Omental fat pad (tissue), 4 donors: ENCODE measurements at places on chromosomes 16 and 17.

DNA sequence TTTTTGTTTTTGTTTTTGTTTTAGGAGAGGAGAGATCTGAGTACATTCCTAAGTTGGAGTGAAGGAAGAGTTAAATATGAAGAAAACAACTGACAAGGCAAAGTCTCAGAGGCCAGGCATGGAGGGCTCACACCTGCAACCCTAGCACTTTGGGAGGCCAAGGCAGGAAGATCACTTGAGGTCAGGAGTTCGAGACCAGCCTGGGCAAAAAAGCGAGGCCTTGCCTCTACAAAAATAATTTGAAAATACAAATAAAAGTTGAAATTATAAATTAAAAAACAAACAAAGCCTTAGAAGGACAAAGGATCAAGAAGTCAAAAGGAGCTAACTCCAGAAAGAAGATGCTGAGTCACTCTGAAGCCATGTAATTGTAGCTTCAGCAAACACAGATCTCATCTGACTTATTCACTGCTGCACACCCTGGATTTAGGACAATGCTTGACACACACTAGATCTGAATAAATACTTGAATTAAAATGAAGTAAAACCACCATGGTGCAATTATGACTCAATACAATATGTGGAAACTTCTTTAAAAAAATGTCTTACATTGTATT is 9.1 kb downstream of the CEP20 start:
- DNase-seq = no peak

DNA sequence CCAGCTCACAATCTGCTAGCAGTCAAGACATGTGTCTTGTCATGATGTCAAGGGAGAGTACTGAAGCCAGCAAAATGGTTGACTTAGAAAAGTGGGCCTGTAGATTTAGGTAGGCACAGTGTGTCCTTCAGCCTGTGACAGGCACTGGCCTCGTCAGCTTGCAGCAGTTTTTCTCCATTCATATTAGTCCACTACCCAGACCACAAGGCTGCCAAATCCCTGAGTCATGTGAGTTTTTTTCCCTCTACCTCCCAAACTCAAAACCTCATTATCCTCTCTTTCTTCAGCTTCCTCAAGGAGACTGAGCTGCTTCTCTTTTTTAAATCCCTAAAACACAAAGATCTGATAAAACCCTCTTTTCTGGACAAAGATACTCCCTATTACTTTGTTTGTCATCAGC is 102.6 kb upstream of the HS3ST3A1 start:
- DNase-seq = no peak

- no peak for DNase-seq
Measured at GRCh38 chr16:56866955-56867830, 2.2 kb downstream of the SLC12A3 start.

GRCh38 chr17:6240001-6240400 is 169.8 kb downstream of the WSCD1 start:
- no peak for DNase-seq

DNA sequence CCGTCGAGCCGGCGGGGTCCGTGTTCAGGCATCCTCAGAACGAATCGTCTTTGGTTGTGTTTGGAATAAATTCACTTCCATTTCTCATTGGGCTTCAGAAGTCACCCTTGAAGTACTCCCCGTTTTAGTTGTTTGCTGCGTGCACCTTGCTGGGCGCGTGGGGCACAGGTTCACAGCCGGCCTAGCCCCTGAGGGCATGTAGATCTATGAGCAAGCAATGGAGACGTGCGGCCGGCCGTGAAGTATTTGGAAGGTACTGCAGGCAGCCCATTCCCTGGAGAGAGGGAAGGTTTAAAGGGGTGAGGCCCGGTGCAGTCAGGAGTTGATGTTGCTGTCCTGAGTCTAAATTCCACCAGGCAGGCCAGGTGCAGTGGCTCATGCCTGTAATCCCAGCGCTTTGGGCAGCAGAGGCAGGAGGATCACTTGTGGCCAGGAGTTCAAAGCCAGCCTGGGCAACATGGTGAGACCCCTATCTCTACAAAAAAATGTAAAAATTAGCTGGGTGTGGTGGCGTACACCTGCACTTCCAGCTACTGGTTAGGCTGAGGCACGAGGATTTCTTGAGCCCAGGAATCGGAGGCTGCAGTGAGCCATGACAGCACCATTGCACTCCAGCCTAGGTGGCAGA is 714 bp downstream of the ACSF3 start:
- DNase-seq = no peak

DNA sequence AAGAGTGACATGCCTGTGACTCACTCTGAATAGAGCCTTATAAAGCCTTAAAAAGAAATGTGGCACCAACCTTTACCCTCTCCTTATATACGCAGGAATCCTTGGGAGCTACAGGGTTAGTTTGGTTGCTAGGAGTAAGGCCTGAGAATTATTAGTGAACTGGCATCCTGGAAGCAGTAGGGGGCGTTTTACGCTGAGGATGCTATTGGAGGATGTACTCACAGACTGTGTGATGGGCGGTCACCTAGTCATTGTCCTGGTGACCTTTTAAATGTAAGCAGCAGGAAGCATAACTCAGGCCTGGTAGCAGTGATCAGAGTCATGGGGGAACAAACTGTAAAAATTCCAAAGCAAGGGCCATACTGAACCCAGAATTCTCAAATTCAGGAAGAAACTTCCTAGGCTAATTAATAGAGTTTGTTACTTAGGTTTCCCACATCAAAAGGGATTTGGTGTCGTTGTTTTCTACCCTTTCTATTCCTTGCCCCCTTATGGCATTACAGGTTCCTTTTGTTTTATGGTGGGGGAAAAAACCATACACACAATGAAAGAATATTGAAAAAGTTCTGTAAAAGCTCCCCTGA is 153.8 kb downstream of the SNX11 start:
- no peak for DNase-seq

DNA sequence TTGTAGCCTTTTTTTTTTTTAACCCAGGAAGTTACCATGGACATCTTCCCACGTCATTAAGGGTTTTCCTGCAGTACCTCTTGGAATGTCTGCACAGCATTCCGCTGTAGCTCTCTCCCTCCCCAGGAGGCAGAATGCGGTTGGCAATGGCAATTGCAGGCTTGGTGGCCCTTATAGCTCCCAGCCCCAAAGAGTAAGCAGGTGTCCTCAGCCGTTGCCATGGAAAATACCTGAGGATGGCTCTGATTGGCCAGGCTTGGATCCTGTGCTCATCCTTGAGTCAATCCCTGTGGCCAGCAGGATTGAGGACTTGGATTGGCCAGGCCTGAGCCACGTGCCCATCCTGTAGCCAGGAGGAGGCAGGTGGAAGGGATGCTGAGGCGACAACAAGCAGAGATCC is 15.5 kb upstream of the TIMP2 start:
- DNase-seq = no peak

DNA sequence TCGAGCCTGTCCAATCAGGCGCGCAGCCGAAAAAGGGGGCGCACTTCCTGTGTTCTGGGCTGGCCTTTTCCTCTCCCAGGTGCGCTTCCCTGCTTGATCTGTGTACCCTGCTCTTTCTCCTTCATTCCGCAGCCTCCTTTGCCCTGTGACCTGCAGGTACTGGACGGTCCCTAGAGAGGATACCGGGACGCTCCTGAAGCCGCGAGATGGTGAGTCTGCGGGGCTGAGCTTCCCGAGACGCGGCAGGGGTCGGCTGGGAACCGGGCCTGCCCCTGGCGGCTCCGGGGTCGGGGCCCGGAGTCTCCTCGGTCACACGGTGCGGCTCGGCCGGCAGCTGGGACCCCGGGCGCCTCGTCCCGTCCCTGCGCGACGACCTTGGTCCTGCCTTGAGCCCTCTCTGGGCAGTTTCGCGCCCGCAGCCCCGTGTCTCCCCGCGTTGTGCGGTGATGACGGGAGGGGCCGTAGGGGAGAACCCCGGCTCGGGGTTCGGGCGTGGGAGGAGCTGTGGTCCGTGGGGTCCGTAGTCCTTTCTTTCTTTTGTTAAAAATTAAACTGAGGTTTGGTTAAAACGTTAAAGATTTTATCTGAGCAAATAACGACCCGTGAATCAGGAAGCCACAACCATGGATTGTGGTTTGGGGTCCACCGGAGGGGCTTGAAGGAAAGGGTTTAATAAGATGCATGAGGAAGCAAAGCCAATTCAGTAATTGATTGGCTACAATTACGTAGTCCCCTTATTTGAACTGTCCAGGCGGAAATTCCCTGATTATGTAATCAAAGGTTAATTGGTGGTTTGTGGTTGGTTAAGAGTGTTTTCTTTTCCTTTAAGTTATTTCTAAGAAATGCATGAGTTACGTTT is 172.8 kb upstream of the ZNF267 start:
- DNase-seq = peak; percentile 80

DNA sequence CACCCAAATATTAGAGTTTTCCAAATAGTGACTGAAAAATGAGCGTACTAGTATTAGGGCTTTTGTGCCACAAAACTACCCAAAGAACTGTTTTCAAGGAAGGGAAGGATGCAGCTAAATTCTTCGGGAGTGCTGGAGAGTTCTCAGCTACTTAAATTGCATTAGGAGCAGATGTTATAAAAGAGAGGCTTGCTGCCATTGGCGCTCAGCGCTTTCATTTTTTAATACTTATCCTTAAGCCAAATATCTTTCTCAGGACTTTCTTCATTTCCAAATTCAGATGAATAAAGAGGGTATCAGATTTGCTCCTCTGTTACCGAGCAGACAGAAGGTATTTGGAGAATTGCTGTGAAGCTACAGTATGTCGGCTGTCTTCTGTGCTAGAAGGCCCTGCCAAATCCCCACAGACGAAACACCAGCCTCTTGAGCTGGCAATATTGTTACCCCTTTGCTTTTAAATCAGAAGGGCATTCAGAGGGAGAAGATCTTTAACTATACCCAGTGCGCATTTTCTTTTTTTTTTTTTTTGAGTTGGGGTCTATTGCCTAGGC is 47.2 kb upstream of the CLEC18A start:
- DNase-seq = no peak

DNA sequence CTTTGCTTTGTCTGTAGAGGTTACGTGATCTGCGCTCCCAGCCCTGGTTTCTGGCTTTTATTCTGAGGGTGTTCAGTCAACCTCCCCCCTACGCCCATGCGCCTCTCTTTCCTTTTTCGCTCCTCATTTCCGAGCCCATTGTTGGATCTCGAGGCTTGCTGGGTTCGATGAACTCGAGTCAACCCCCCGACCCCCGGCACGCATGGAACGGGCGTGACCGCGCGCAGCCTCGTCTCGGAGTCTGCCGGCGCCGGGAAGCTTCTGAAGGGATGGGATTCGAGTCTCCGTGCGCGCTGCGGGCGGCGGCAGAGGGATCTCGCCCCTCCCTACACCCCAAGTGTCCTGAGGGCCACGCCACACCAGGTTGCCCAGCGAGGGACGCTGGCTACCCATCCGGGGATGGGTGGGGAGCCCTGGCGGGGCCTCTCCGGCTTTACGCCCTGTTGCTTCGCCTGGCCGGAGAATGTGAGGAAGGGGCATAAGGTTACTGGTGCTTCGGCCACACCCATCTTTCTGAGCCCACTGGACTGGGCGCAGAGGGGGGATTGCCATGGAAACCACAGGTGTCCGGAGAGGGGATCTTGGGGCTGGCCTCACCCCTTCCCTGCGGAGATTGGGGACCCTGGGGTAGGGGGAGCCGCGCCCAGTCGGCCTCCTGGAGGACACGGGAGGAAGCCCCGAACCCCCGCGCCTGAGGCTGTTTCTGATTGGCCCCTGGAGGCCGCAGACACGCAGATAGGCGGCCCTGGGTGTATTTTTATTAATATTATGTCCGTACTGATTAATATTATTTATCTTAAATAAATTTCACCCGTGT is 1.8 kb downstream of the MAPT start:
- no peak for DNase-seq

- DNase-seq = no peak
Measured at GRCh38 chr17:57834146-57834741, 15.6 kb downstream of the MRPS23 start.

DNA sequence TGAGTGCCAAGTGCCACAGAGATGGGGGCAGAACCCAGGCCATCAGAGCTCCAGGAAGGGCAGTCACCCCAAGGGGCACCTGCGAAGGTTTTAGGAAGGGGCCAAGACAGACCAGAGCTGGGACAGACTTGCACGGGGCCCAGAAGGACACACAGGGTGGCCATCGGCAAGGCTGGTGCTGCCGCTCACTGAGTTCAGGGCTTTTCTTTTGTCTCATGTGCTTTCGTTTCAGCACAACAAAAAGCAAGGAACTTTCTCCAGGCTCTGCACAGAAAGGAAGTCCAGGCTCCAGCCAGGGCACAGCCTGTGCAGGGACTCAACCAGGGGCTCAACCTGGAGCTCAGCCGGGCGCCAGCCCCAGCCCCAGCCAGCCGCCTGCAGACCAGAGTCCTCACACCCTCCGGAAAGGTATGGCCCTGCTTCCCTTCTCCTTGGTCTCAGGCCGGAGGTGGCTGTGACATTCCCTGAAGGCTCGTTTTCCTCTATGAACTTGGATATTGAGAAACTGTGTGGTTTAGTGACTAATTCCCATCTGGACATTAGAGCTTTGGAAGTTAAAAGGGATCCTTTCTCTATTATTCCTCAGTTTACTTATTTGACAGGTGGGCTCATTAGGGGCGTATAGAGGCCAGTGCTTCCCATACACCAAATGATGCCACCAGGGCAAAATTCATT is 37.9 kb downstream of the ELAC2 start:
- DNase-seq = no peak

DNA sequence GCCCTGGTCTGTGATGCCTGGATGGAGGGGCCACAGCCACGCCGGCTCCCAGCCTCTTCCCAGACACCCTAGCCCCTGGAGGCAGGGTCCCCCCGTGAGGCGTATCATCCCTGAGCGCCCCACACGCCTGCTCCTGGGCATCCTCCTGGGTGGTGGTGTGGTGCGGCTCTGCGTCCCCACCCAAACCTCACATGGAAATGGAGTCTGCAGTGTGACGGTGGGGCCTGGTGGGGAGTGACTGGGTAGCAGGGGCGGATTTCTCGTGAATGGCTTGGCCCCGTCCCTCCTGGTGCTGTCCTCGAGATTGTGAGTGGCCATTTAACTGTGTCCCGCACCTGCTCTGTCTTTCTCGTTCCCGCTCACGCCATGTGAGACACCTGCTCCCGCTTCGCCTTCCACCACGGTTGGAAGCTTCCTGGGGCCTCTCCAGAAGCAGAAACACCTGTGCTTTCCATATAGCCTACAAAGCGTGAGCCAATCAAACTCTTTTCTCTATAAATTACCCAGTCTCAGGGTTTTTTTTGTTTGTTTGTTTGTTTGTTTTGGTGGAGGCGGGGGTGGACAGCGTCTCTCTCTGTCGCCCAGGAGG is 5.9 kb upstream of the SSTR5 start:
- no peak for DNase-seq

GRCh38 chr16:11114366-11115164 is 141.4 kb downstream of the SOCS1 start:
- no peak for DNase-seq

GRCh38 chr17:65139101-65139764 is 2.1 kb downstream of the RGS9 start:
- no peak for DNase-seq

- no peak for DNase-seq
Measured at GRCh38 chr17:82668024-82668630, 19.9 kb upstream of the WDR45B start.

DNA sequence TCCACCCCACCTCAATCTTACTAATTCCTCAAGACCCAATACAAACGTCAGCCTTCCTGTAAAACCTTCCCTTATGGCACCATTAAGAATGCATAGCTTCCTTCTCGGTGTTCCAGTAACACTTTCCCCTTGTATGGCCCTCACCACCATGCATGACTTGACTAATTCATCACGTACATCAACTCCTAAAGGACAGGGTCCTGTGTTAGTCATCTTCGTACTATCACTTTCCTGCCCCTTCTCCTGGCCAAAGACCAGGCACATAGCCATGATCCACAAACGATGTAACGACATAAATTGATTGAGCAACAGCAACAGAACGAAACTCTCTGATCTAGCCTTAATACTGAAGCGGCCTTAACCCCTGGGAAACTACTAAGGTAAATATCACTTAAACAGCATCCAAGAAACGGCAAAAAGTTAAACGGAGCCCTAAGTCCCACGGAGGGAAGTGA is 612 bp downstream of the PSMD12 start:
- no peak for DNase-seq

- DNase-seq = no peak
Measured at GRCh38 chr16:57906382-57907316, 64.3 kb downstream of the CNGB1 start.
